MG63 (cell line): ENCODE measurements at places on chromosomes 6 and 20. TPM values are rescaled to one million over a fixed set of nuclear protein-coding genes. Genes with fewer than 3 reads are reported as not detected.
A peak's percentile ranks its signal among the peaks of the same experiment; 100 is the strongest.

RRBP1 gene
- 65.2 and 83.3 TPM in 2 replicates for total RNA-seq

LY6G5B gene
- 0.42 and 1.1 TPM in 2 replicates for total RNA-seq

DEFB132 gene
- total RNA-seq = not detected in 2 replicates

C20orf173 gene
- total RNA-seq = not detected in 2 replicates

HLA-DOA gene
- total RNA-seq = not detected in 2 replicates

BANF2 gene
- total RNA-seq = not detected in 2 replicates

GRM1 gene
- 0.05 and 0.20 TPM in 2 replicates for total RNA-seq

DDX27 gene
- total RNA-seq = 67.0 and 84.4 TPM in 2 replicates

ANKRD6 gene
- 0.27 and 7.1 TPM in 2 replicates for total RNA-seq

BHLHE23 gene
- total RNA-seq = not detected in 2 replicates

CCN6 gene
- not detected in 2 replicates for total RNA-seq

ANGPT4 gene
- not detected in 2 replicates for total RNA-seq

BFSP1 gene
- total RNA-seq = 0.99 and 2.3 TPM in 2 replicates

DNA sequence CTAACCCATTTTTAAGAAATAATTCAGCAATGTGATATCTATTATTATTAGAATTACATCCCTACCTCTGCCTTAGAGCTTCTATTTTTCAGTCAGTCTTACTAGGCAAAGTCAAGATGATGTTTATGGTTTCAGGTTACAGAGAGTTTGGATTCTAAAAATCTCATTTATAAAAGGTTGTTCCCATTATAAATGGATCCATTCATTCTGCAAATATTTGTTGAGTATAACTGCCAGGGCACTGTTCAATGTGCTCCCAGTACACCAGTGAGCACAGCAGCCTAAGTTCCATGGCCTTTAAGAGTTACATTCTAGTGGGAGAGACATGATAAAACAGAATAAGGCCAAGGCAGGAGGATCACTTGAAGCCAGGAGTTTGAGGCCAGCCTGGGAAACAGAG lies 75.9 kb upstream of the EYA4 start:
- DNase-seq = no peak

DNA sequence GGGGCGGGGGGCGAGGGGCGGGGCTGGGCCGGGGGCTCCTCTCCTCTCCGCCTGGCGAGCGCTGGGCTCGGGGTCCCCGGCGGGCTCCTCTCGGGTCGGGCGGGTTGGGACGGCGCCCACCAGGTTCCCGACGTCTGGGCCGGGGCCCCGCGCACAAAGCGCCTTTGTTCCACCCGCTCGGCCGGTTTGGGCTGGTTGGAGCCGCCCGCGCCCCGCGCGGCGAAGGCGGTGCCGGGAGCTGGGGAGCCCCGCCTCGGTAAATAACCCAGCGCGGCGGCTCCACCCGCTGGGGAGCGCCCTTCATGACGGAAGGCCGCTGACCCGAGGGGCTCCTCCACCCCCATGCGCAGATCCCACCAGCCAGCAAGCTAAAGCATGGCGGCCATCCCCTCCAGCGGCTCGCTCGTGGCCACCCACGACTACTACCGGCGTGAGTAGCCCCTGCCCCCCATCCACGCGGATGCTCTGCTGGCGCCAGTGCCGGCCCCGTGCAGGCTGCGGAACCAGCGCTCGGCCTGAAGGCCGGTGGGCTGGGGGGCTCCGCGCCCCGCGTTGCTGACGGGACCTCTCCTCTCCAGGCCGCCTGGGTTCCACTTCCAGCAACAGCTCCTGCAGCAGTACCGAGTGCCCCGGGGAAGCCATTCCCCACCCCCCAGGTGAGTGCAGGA lies 503 bp downstream of the PPDPF start:
- peak; percentile 71 for DNase-seq

GRCh38 chr20:50198716-50199115 lies 8.1 kb downstream of the CEBPB start:
- DNase-seq = no peak

DNA sequence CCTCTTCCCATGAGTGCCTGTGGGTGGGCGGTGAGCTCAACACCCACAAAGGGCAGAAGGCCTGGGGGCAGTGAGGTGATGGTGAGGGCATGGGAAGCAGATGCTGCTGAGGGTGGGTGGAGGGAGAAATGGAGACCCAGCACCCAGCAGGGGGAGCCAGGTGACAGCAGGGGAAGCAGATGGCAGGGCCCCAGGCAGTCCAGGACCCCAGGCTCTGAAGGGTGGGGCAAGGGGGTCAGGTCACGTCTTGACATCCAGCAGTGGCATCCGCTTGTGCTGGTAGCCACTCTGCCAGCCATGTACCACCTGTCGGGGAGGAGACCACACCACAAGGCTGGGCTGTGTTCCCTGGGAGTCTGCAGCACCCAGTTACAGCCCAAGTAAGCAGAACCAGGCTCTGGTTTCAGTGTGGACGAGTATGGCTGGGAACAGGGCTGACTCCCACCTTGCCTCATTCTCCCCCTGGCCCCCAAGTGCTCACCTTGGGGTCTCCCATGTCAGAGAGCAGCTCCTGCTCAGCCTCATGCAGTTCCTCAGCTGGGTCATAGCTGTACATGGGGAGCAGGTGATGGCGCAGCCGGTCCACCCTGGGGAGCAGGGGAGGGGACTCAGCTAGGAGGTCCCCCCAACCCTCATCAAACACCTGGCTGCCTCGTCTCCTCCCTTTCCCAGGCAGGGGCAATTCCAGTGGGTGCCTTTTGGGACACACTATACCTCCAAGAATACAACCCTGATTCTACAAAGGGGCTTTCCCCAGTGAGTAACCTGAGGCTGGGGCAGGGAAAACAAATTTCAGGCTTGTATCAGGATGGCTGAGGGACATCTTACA lies 2.0 kb downstream of the SMIM29 start:
- peak; percentile 41 for DNase-seq

DNA sequence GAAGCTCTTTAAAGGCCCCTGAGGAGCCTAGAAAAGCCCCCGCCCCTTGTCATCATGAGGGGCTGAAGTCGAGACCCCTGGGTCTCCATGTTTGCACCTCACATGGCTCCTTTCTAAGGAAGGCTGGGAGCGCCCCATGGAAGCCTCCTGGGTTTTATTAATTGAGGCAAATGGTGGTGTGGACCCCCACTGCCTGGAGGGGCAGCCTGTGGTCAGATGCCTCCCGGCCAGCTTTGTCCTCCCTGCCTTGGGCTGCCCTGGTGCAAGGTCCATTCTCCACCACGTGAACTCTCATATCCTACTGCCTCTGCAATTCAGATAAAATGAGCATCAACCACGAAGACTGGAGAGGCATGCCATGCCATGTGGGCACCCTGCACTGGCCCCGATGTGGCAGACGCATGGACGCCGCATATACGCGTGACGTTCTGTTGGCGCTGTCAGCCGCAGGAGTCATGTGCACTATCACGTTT lies 295.5 kb downstream of the TAF4 start:
- no peak for DNase-seq

DNA sequence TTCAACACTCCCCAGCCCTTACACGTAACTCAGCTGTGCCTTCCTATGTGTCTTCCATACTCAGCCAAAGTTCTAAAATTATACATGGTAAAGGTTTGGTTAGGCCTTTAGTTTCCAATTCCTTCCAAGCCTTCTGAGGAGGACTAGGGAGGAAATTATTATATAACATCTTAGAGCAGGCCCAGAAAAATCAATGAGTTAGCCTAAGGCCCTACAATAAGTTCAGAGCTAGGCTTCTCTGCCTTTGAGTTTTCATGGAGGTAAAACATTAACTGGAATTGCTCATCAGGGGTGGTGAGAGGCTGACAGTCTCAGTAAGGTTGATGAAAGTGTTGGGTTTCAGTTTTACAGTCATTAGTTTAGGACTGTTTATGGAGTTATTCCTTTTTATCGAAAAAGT lies 286.0 kb downstream of the ADGB start:
- no peak for DNase-seq

GRCh38 chr20:44106615-44107014 lies 80.4 kb downstream of the JPH2 start:
- DNase-seq = no peak

GRCh38 chr6:152117156-152118133 lies 310.0 kb downstream of the ESR1 start:
- DNase-seq = no peak

GRCh38 chr6:32867554-32868256 lies 13.7 kb downstream of the PSMB9 start:
- no peak for DNase-seq

GRCh38 chr6:51996296-51996947 lies 91.0 kb downstream of the PKHD1 start:
- no peak for DNase-seq

- DNase-seq = no peak
These were observed 353.9 kb downstream of the HACE1 start for GRCh38 chr6:104505838-104506237.

DNA sequence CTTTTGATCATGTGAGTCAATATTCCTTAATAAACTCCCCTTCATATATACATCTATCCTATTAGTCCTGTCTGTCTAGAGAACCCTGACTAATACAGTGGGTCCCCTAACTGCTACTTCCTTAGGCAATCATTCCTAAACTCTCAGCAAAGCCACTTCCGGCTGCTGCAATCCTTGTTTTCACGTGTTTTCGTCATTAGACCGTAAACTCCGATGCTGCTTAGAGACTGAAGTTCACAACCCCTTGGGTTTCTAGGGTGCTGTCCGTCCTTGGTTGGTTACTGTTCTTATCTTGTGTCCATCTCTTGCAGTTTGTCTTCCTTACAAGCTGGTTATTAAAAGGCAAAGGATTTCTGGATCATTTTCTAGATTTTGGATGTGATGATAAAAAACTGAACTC lies 106.4 kb downstream of the GMPR start:
- no peak for DNase-seq

DNA sequence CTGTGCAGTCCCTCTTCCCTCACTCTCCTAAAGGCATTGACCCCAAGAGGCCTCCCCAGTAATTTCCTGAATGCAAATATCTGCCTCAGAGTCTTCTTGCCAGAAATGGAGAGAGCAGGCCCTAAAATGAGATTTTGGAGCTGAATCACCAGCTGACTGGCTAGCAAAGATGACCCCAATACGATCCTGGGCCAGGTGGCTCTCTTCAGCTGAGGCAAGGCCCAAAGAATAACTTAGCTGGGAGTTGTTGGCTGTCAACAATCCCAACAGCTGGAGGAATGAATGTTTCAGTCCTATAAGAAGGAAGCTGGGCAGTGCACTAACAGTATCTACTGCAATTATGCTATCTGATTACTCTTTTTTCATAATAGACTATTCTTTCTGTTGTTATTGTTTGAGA lies 37.2 kb upstream of the VGLL2 start:
- no peak for DNase-seq

DNA sequence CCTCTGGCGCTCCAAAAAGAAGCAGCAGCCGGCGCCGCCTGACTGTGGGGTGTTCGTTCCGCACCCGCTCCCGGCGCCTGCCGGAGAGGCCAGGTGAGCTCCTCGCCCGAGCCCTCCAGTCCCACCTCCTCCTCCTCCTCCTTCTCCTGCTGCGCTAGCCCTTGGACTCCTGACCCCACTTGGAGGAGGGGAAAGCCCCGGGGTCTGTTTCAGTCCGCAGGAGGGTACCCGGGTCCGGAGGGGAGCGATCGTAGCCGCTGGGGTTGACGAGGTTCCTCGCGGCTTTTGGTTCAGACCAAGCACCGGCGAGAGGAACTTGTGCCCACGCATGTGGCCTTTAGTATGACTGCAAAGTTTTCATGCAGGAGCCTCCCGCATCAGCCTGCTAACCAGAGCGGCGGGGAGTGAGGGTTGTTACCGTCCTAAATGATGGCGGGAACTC lies 493 bp downstream of the CRYBG1 start:
- DNase-seq = no peak

GRCh38 chr20:48932375-48932941 lies 10.9 kb downstream of the ARFGEF2 start:
- no peak for DNase-seq

DNA sequence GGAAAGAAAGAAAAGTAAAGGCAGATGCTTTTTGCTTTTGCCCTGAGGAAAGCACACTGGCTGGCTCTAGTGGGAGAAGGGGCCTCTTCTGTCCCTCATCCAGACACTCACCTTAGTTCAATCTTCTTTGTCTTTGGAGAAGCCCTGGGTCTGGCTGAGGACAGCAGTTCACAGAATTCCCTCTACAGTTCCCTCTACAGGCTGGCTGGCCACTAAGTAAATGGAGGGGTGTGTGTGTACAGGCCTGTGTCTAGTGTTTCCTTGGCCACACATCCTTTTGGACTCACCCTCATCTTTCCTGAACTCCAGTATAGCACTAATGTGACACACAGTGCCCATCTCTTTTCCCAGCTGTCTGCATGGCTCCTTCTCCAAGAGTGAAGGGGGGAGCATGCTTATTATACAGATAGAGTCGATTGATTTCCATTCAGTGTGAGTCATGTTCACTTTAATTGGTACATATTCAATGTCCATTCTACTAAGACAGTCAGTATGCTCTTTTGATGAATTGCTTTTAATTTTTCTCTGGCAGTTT lies 26.0 kb upstream of the CLVS2 start:
- DNase-seq = no peak

- DNase-seq = no peak
These were observed 66.9 kb downstream of the ARID1B start for GRCh38 chr6:156844089-156844488.

DNA sequence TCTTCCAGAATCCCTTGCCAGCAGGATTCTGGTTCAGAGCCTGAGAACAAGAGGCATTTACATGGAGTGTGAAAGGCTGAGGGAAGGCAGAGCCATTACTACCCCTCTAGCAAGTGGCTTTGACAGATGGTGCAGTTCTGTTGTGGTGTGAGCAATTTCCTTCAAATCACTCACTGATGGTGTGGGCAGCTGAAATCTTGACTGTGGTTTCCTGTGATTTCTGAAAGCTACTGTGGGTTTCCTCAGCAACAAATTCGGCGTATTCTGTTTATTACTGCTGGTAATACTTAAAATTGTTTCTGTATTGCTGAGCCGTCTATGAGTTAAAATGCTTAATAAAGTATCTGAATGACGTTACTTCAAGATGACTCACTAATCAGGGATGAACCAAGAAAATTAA lies 181.5 kb upstream of the TCF21 start:
- DNase-seq = peak; percentile 73

- DNase-seq = no peak
These were observed 161.3 kb downstream of the SOX4 start for GRCh38 chr6:21754891-21755290.

- DNase-seq = no peak
These were observed at the start of gene ZBP1 for GRCh38 chr20:57620274-57620990. TSS of gene ZBP1 (minus strand) at chr20:57620426. CDS start at chr20:57620295, 131 bp downstream.

GRCh38 chr6:41712651-41713103 lies 22.7 kb downstream of the TFEB start:
- peak; percentile 67 for DNase-seq

- DNase-seq = no peak
These were observed 27.5 kb upstream of the FYN start for GRCh38 chr6:111900735-111901134.

GRCh38 chr6:144152334-144152900 lies 2.1 kb downstream of the STX11 start:
- DNase-seq = no peak

GRCh38 chr20:54116550-54117235 lies 46.3 kb upstream of the BCAS1 start:
- DNase-seq = no peak

GRCh38 chr6:37074053-37074827 lies 68.8 kb downstream of the FGD2 start:
- DNase-seq = no peak
